ENCODE measurements at places on chromosomes 7 and 10.

DNA sequence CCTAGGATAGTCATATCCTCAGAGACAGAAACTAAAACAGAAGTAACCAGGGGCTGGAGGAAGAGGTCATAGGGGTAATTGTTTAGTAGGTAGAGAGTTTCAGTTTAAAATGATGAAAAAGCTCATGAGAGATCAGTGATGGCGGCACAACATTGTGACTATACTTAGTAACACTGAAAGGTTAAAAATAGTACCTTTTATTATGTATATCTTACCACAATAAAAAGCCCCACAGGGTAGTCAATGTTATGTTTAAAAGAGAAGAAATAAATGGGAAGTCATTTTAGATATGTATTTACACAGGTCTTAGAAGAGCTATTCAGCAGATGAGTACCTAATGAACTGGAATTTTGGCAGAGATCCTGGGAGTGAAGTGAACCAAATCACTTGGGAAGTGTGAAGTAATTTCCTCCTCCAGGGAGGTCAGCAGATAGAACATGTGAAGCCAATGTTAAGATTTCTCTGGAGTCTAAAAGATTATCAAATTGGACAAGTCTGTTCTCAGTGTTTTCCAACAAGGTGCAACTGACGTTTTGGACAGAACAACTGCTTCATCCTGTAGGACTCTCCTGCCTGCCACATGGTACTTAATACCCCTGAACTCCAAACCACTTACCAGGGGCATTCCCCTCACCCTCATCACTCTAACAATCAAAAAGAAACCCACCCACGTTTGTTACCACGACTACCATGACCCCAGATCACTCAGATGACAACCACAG, 6.4 kb downstream of the CDCA7L start:
- DNase-seq, result no peak

- DNase-seq, result no peak
Measured at GRCh38 chr10:82358486-82359099, 483.6 kb downstream of the NRG3 start.

DNA sequence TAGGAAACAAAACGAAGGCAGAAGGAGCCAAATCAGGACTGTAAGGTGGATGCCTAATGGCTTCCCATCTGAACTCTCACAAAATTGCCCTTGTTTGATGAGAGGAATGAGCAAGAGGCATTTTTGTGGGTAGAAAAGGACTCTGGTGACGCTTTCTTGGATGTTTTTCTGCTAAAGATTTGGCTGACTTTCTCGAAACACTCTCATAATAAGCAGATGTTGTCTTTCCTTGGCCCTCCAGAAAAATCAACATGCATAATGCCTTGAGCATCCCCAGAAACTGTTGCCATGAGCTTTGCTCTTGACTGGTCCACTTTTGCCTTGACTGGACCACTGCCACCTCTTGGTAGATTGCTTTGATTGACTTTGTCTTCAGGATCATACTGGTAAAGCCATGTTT, 13.5 kb downstream of the PTPN12 start:
- no peak for DNase-seq

GRCh38 chr10:4301291-4302045, 516.5 kb upstream of the KLF6 start:
- DNase-seq, result no peak

DNA sequence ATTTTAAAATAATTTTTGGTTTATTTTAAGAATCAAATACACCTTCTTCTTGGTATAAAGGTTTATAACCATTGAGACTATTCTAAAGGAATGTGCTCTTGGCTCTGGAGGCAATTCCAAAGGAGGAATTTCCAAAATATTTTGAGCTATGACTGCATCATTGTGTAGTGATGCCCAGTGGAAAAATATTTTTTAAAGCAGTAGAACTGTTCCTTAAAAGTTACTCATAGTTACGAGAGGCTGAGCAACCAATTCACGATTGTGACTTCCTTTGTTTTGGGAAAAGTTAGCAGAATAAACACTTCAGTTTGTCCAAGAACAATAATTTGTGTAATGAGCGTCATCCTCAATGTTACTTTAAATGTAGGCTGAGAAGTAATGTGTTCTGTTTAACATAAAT, 233.6 kb downstream of the BAMBI start:
- DNase-seq, result no peak
